Stimulated activated CD8-positive, alpha-beta memory T cell treated with anti-CD3 and anti-CD28 coated beads, Interleukin-7, amount 100 ng/mL, for 48 hours (primary cell): ENCODE measurements at places on chromosomes 1 and 21.

DNA sequence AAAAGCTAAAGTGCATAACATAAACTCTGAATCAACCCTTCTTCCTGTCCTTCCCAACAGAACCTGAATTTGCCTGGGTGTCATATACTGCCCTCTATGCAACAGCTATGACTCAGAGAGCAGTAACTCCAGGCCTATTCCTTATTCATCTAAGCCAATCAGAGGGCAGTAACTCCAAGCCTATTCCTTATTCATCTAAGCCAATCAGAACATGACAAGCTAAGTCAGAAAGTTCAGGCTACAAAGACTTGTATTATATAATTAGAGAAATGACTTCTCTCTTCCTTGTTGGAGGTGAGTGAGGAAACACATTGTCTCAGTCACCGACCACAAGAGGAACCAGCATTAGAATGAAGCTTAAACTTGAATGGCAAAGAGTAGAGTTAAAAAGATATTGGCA is 26.2 kb upstream of the TADA1 start:
- DNase-seq = no peak

DNA sequence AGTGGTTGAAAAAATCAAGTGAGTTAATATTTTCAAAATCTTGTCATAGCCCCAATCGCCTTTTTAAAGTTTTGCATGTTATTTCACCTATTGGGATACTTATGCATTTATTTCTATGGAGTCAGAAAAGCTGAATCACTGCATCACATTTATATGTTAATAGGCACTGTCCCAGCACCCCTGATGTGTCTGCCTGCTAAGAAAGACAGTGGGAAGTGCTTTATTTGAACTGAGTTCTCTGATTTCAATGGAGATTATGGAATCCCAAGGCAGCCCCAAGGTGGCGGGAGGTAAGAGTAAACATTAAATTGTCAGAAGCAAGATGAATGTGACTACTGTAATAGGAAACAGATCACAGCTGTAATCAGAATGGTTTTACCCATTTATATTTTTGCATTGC is 2225.7 kb downstream of the NCAM2 start:
- no peak for DNase-seq

- DNase-seq = no peak
These were observed 338.3 kb downstream of the LTN1 start for GRCh38 chr21:28654406-28654805.

- DNase-seq = no peak
These were observed 15.8 kb upstream of the ZNF678 start for GRCh38 chr1:227547310-227548118.

DNA sequence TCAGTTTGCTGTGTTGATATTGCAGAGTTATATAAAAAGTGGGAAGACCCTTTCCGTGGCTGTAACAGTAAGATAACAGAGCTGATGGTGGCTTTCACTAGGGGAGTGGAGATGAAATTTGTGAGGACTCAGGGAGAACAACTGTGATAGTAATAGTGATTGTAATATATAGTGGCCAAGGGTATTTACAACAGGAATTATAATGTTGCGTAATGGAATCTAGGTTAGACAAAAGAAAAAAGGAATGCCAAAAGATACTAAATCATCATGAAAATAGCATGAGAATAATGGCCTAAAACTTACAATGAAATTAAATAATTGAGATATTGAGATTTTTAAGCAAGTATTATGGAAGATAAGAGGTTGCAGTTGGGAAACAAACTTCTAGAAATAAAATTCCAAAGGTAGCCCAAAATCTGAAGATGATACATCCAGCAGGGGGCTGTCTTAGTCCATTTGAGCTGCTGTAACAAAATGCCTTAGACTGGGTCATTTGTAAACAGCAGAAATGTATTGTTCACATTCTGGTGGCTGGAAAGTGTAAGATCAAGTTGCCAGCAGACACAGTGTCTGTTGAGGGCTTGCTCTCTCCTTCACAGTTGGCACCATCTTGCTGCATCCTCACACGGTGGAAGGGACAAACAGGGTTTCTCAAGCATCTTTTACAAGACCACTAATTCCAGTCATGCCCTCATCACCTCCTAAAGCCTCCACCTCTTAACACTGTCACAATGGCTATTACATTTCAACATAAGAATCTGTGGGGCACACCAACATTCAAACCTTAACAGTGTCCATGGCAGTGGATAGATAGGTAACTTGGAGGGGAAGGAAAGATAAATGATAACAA is 711.2 kb downstream of the MRPL39 start:
- DNase-seq = no peak

- no peak for DNase-seq
These were observed 24.8 kb upstream of the ITPKB start for GRCh38 chr1:226763905-226764264.

- DNase-seq = no peak
These were observed 646 bp downstream of the IER5 start for GRCh38 chr1:181089017-181089675.

- DNase-seq = no peak
These were observed 394.2 kb downstream of the DUSP10 start for GRCh38 chr1:221347706-221348105.

GRCh38 chr1:56409112-56409691 is 170.2 kb downstream of the PLPP3 start:
- DNase-seq = no peak

DNA sequence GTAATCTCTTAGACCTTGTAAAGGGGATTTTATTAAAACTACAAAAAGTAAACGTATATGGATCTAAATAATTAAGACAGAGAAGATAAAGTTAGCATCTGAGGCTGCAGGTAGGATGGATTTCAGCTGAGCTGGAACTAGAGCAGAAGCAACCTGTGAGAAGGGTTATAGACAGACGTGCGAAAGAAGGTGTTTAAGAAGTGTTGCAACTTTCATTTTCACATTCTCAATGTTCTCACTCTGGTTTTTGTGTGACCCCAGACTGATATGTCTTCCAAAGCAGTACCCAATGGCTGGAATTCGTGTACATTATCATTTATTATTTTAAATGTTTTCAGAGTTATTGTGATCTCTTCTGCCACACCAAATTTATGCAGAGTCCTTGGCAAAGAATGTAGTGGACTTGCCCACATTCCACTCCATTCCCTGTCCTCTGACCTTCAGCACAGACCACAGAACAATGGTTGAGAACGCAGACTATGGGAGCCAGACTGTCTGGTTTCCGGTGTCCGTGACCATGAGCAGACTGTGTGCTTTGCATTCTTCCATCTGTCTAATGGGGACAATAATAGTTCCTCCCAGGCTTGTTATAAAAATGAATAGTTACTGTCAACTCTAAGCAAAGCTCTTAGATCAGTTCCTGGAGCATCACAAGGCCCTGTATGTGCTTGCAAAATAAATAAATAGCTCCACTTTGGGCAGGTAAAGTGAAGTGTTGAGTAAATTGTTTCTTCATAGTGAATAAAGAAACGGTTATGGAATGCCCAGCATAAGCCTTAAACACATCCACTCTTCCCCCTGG is 140.6 kb upstream of the SAMSN1 start:
- DNase-seq = no peak

DNA sequence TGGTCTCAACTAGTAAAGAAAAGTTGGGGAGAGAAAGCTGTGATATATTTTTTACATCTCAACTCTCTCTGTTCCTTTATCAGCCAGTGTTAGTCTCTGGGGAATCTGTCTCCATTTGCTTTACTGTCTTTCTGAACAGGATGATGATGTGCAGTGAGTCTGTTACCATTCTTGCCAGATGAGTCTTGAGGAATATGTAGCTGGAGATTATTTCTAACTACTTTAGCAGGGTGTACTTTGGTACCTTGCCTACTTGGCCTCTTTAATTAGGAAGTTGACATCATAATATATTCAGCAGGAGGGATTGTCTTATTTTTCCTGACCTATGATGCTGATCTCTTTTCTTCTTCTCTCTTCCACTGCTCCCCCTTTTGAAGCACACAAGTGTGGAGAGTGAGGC is 15.7 kb upstream of the HAX1 start:
- DNase-seq = no peak

GRCh38 chr1:111735858-111736544 is 3.2 kb downstream of the INKA2 start:
- no peak for DNase-seq

- peak; percentile 35 for DNase-seq
These were observed 7.7 kb downstream of the ARHGEF2 start for GRCh38 chr1:155970531-155971167.

GRCh38 chr1:177135250-177135649 is 29.3 kb downstream of the ASTN1 start:
- DNase-seq = no peak

- no peak for DNase-seq
These were observed 278.2 kb upstream of the C1orf105 start for GRCh38 chr1:172142324-172142723.

- DNase-seq = no peak
These were observed 38.9 kb downstream of the WARS2 start for GRCh38 chr1:119101563-119101962.

DNA sequence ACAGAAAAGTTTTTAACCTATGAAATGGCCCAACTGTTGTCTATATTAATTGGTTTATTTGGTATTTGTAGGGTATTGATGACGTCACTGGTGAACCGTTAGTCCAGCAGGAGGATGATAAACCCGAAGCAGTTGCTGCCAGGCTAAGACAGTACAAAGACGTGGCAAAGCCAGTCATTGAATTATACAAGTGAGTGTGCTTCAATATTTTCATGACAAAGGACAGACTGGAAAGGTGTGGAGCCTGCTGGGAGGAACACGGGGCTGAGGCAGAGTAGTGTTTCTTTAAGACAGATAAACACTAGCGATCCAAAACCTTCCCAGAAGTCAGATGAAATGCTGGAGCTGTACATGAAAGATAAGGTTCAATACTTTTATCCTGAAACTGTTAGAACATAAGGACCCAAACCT is 76.7 kb downstream of the AK4 start:
- DNase-seq = no peak

GRCh38 chr1:242196101-242196500 is 197.2 kb upstream of the MAP1LC3C start:
- DNase-seq = no peak

DNA sequence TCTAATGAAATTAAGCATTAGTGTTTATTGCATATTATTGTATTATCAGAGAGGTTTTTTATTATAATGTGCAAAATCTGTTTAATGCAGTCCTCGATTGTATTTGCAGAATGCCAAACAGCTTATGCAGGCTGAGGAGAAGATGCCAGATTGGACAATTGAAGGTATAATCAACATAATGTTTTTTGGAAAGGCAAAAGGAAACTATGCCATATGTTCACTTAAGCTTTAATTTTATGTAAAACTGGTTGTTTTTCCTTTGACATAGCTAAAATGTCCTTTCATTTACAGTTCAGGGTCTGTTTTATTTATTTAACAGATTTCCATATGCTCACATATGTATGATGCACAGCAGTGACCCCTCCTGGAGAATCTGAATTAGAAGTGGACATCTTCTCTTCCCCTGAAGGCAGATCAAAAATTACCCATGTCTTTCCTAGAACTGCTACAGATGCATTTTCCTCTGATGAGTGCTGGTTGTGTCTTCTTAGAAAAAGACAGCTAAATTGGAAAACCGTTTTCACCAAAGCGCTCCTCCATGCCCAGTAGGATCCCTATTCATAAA is 143.5 kb upstream of the USH2A start:
- DNase-seq = no peak

DNA sequence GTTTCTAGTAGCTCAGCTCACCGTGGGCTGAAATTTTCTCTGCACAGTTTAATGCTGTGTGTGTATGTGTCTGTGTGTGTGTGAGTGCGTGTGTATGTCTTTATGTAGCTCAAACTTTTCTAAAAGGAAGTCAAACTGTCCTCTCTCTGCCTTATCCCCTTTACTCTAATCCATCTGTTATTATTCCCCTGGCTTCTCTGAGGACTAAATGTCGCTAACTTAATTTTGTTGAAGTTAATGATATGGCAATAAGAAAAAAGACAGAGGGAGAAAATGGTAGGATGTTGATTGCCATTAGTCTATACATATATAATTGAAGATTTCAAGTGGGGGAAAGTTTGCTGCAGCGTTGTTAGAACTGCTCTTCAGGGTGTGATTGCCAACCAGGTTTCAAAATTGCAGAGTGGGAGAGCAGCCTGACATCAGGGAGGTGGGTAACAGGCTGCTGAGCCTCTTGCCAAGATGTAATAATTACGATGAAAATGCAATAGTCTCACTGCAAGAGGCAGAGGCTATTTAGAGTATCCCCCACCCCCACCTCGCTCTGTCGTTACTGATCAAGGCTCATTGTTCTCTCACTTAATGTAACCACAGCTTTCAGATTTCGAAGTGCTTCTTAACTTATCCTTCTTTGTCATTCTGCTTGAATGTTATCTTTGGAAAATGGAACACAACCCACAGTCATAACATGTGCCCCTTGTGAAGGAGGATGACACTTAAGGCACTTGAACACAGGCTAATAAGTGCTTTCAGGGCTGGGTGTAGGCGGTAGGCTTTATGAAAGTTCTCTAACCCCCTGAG is 559.0 kb upstream of the PLXNA2 start:
- no peak for DNase-seq

- DNase-seq = no peak
These were observed 79.1 kb upstream of the KCNE2 start for GRCh38 chr21:34284666-34285065.

DNA sequence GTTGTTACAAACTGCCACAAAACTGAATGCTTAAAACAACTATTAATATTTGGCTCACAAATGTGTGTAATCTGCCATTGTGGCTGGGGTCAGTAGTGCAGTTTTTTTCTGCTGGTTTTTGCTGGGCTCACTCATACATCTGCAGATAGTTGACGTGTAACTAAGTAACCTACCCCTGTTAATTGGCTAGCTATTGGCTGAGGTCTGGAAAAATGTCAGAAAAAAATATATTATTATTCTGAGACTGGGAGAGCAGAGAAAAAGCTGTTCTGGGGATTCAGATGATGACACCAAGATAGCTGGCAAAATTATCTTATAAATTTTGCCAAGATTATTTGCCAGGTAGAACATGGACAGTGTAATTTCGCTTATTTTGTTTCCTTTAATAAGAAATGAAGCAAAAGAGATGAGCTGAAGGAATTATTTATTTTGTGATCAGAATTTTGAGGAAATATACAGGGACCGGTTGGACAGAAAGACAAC is 616.1 kb upstream of the ADAMTS5 start:
- no peak for DNase-seq

DNA sequence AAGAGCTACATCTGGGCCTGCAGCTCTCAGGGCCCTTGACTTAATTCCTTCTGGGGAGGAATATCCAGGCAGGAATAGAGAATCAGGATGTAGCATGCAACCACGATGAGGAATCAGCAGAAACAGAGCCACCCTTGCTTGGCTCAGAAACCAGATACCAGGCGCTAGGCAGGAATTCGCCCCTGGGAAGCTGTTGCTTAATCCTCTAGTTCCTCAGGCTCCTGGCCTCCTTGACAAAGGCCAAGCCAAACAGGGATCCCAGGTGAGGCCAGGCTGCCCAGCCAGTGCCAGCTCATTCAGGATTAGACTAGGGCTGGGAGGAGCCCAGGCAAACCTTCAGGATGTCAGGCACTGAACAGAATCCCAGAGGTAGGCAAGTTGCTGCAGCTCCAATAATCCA is 48.2 kb upstream of the IRF2BP2 start:
- DNase-seq = no peak

- peak; percentile 52 for DNase-seq
These were observed 32.7 kb upstream of the WASF2 start for GRCh38 chr1:27522432-27523336.

- DNase-seq = no peak
These were observed 43.1 kb downstream of the PBX1 start for GRCh38 chr1:164602101-164602422.

- DNase-seq = no peak
These were observed 5.7 kb upstream of the MATN1 start for GRCh38 chr1:30728832-30729638.
